ENCODE measurements at places on chromosomes 6 and 20. TPM values are rescaled to one million over a fixed set of nuclear protein-coding genes. Genes with fewer than 3 reads are reported as not detected.

DNA sequence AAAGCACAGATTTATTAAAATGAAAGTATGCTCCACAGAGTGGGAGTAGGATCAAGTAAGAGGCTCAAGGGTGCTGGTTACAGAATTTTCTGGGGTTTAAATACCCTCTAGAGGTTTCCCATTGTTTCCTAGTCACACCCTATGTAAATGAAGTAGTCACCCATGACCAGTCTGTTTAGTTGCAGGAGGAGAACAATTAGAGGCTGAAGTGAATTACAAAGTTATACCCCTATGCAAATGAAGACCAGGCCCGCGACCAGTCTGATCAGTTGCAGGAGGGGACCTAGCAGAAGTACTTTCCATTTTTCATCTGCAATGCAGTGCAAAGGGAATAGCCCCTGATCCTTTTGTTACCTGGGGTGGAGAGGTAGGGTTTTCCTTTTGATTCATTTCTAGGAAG, 11.8 kb upstream of the FILIP1 start:
- DNase-seq, result no peak
- H3K36me3 ChIP-seq, result no peaks in the 10 kb centered on the region

DNA sequence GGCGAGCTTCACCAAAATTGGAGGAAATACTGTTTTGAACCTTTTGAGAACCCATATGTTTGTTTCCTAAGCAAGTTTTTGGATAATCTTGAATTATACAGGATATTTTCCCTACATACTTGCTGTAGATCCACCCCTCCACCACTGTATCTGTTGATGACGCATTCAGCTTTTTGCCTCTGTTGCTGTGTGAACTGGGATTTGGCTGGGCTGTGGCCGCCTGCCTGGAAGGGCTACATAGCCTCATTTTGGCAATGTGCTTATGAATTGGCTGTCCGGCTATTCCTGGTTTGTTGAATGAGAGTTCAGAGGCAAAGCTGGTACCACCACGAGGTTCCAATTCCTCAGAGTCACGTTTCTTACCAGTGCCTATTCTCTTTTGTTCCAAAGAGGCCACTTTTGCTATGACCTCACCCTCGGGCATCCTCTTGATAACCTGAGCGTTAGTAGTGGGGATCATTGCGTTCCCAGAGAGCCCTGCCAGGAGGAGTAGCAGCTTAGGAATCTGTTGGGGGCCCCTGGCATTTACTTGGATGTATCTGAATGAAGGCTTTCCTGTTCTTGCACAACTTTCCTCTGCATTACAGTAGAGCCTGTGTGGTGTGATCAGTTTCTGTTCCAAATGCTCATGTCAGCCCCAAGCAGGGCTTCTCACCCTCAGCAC, 6.4 kb downstream of the FAM83D start:
- H3K27me3 ChIP-seq, result no peaks in the 10 kb centered on the region
- DNase-seq, result no peak
- H3K36me3 ChIP-seq, result peaks cover 11% of the 10 kb centered on the region
- peaks cover 20% of the 10 kb centered on the region for H3K4me1 ChIP-seq

DNA sequence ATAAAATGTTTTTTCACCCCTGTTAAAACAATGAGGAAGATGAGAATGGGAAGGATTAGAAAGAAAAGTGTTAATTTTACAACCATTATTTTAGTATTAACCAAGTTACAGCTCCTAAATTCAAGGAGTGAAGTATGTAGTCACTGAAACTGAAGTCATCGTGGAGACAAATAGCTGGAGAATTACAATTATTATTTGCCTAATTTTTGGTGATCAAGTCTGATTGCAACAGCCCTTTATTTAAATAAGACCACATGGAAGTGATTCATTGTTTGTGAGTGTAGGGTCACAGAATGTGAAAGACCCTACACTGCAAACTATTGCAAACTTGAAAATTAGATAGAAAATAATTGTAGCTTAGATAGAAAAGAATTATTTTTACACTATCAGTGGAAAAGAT, 292.4 kb downstream of the CENPW start:
- H3K27ac ChIP-seq, result no peak overlapping the region
- DNase-seq, result no peak

GRCh38 chr20:60535211-60535610, 577.0 kb downstream of the CDH26 start:
- no peaks in the 10 kb centered on the region for H3K36me3 ChIP-seq
- no peak overlapping the region for H3K4me3 ChIP-seq
- H3K27ac ChIP-seq, result no peak overlapping the region
- H3K4me1 ChIP-seq, result no peaks in the 10 kb centered on the region
- no peak for DNase-seq

DNA sequence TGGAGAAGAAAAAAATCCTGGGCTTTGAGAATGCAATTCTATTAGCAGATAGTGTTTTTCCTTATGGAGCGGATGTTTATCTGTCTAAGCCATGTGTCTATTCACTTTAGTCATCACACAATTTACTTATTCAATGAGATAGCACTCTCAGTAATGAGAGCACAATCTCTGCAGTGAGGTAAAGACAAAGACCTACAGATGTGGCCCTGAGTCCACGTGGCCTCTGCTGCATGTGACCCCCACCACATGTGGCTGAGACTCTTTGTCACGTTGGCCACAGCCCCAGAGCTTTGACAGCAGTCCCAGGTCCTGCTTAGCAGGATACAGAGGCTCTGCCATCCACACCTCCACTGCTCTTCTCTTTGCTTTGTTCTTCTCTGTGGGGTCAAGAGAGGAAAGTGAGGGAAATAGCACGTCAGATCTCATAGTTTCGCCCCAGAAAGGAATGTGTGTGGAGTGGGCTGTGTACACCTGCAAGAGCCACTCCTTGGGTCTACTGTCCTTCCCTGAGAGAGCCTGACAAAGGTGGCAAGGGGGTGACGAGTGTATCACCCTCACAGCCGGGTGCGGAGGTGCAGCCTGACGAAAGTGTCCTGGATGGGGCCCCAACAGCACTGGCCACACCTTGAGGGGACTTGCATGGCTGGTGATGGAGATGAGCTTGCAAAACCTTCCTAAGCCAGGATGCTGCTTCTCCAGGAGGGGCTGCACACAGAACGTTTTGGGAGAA, 40.7 kb downstream of the ZNF831 start:
- peaks cover 20% of the 10 kb centered on the region for H3K36me3 ChIP-seq
- no peak for DNase-seq
- no peak overlapping the region for H3K4me3 ChIP-seq
- H3K27ac ChIP-seq, result no peak overlapping the region
- peaks cover 26% of the 10 kb centered on the region for H3K4me1 ChIP-seq
- H3K27me3 ChIP-seq, result no peaks in the 10 kb centered on the region

DNA sequence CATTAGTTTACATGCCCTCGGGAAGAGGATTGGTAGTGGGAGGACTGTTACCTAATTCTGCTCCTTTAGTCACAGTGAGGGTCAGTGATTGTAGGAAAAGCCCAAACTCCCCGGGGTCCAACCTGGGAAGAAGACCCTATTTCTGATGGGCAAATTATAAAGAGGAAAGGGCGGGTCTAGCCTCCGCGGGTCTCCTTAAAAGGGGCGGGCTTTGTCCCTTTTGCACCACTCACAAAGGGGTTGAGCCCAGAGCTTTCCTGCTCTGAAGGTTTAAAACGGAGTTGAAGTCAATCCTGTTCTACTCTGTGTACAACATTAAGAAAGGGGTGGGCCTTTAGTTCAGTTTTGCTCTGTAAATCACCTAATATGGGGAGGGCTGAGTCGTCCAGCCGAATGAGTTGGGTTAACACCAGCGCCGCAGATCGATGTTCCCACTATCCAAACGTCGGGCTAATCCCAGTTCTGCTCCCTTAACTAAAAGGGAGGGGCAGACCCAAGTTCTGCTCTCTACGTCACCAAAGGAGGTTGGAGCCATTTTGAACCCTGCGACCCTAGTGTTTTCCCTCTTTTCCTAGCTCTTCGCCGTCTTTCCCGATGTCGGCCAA, 920 bp upstream of the RNF5 start:
- no peak for DNase-seq
- H3K4me1 ChIP-seq, result peaks cover 65% of the 10 kb centered on the region
- peaks cover 19% of the 10 kb centered on the region for H3K36me3 ChIP-seq
- peak overlapping the region; percentile 96 for H3K27ac ChIP-seq
- no peaks in the 10 kb centered on the region for H3K27me3 ChIP-seq

- no peak for DNase-seq
- H3K4me1 ChIP-seq, result no peaks in the 10 kb centered on the region
- H3K4me3 ChIP-seq, result no peak overlapping the region
- no peaks in the 10 kb centered on the region for H3K27me3 ChIP-seq
- no peaks in the 10 kb centered on the region for H3K36me3 ChIP-seq
Measured at GRCh38 chr20:40080041-40080652, 608.9 kb downstream of the MAFB start.

GRCh38 chr6:142907544-142907943, 37.4 kb downstream of the HIVEP2 start:
- DNase-seq, result peak; percentile 57
- H3K4me3 ChIP-seq, result peak overlapping the region; percentile 79
- H3K4me1 ChIP-seq, result peaks cover 75% of the 10 kb centered on the region
- peak overlapping the region; percentile 93 for H3K27ac ChIP-seq

DNA sequence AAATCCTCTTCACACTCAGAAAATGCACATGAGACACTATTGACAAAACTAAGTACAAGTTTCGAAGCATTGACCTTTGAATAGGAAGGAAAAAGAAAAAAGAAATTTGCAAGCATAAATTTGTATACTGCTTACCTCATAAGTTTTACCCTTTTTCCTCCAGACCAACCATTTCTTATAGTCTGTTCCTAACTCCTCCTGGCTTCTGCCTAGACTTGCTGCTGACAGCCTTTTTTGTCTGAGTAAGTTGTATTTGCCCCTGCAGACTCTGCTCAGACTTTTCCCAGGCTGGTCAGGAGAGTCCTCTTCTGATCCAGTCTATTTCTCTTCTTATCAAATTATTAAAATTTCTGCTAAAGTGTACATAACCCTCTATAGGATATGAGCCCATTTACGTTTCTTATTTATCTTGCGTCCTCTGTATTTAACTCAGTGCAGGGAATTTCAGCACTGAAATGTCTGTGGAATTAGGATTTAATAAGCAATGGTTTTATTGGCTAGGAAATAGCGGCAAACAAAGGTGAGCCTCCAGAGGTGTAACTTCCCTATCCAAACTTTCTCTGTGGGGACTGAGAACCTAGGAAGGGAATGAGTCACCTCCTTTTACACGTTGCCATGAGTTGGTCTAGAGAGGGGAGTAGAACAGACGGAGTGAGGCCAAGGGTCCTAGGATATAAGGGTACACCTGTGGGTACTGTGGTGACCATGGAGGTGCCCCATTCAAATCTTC, 207.1 kb upstream of the MARCKS start:
- no peak overlapping the region for H3K4me3 ChIP-seq
- H3K27ac ChIP-seq, result no peak overlapping the region
- H3K4me1 ChIP-seq, result no peaks in the 10 kb centered on the region
- H3K36me3 ChIP-seq, result no peaks in the 10 kb centered on the region
- H3K27me3 ChIP-seq, result peaks cover 4% of the 10 kb centered on the region
- DNase-seq, result no peak

- no peak for DNase-seq
- H3K4me1 ChIP-seq, result no peaks in the 10 kb centered on the region
- H3K4me3 ChIP-seq, result no peak overlapping the region
- H3K27me3 ChIP-seq, result peaks cover 14% of the 10 kb centered on the region
- H3K36me3 ChIP-seq, result no peaks in the 10 kb centered on the region
Measured at GRCh38 chr6:134689177-134689576, 260.7 kb downstream of the ALDH8A1 start.

GRCh38 chr6:69584913-69585729, 211.7 kb downstream of the LMBRD1 start:
- no peak overlapping the region for H3K4me3 ChIP-seq
- peaks cover 4% of the 10 kb centered on the region for H3K27me3 ChIP-seq
- H3K27ac ChIP-seq, result no peak overlapping the region
- no peaks in the 10 kb centered on the region for H3K36me3 ChIP-seq
- H3K4me1 ChIP-seq, result peaks cover 16% of the 10 kb centered on the region
- peak; percentile 22 for DNase-seq

DNA sequence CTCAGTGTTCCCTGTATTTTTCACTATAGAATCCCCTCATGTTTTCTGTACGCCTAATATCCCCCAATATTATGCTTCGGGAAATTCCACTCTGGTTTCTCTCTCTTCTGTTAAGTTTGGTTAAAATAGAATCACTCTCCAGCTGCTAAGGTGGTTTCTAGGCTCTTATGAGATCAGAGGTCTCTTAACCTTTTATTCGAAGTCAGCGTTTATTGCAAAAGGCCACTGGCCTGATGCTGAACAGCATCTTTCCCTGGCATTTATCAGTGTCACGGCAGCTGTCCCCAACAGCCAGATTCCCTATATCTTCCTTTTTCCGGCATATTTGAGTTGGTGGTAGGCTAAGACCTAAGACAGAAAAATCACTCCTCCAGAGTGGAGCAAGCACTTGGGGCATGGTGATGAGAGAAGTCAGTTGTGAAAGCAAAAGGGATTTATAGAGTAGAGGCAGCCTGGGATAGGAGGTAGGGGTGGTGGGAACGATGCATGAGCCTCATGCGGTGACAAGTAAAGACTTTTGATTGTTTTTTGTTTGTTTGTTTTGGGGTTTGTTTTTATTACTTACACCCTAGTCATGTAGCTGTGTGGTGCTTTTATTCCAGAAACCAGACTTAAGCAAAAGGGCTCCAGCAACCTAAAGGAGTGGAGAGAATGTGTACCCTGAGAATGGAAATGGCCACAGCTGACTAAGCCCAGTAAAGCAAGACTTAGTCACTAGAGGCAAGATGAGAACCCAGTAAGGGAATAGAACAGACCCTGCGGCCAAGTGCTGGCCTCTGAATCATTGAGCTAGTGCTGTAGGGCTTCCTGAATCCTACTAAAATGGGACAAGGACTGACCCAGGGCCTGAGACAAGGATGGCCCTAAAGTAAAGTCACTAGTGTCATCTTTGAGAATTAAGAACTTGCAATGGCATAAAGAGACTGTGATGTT, 233.0 kb upstream of the PRND start:
- H3K36me3 ChIP-seq, result no peaks in the 10 kb centered on the region
- peaks cover 19% of the 10 kb centered on the region for H3K27me3 ChIP-seq
- H3K27ac ChIP-seq, result no peak overlapping the region
- DNase-seq, result no peak
- no peak overlapping the region for H3K4me3 ChIP-seq

- no peak for DNase-seq
- H3K27me3 ChIP-seq, result peaks cover 5% of the 10 kb centered on the region
- no peak overlapping the region for H3K4me3 ChIP-seq
- no peak overlapping the region for H3K27ac ChIP-seq
- H3K4me1 ChIP-seq, result no peaks in the 10 kb centered on the region
Measured at GRCh38 chr6:24614043-24614420, 32.0 kb downstream of the KIAA0319 start.

GRCh38 chr20:44011251-44011940, 96.7 kb downstream of the TOX2 start:
- DNase-seq, result no peak
- no peak overlapping the region for H3K4me3 ChIP-seq
- H3K36me3 ChIP-seq, result no peaks in the 10 kb centered on the region
- H3K27ac ChIP-seq, result no peak overlapping the region

WFDC5 gene
- not detected for total RNA-seq

RSPH9 gene
- total RNA-seq, result not detected

SKIC2 gene
- total RNA-seq, result 101 TPM

ATRN gene
- 7.3 TPM for total RNA-seq

SLC26A8 gene
- not detected for total RNA-seq

NKX2-4 gene
- total RNA-seq, result not detected

SIRPB1 gene
- 1.3 TPM for total RNA-seq

CD40 gene
- total RNA-seq, result 3.2 TPM

IL17A gene
- 35.3 TPM for total RNA-seq

METTL24 gene
- not detected for total RNA-seq

All from activated CD4-positive, alpha-beta memory T cell treated with anti-CD3 and anti-CD28 coated beads for 36 hours (primary cell).